ENCODE measurements at places on chromosomes 3 and 15. TPM values are rescaled to one million over a fixed set of nuclear protein-coding genes. Genes with fewer than 3 reads are reported as not detected.

Gene CCNL1
- total RNA-seq, result 119 TPM

Gene STXBP5L
- total RNA-seq, result not detected

Gene ZNF80
- total RNA-seq, result not detected

Gene GCNT3
- not detected for total RNA-seq

Gene SLC22A13
- 0.44 TPM for total RNA-seq

Gene DPPA4
- total RNA-seq, result not detected

Gene WNT5A
- total RNA-seq, result 0.25 TPM

Gene LRRC28
- 19.6 TPM for total RNA-seq

Gene GPR156
- 0.27 TPM for total RNA-seq

Gene GOLGA8G
- not detected for total RNA-seq

Gene ATOSA
- total RNA-seq, result 39.1 TPM

Gene SCAANT1
- not detected for total RNA-seq

Gene ITIH1
- total RNA-seq, result not detected

Gene TMEM43
- 80.6 TPM for total RNA-seq

Gene PPP1R14D
- not detected for total RNA-seq

Gene RTP1
- total RNA-seq, result not detected

Gene SLC7A14
- 0.07 TPM for total RNA-seq

Gene CSPG4
- total RNA-seq, result not detected

Gene SLC12A1
- total RNA-seq, result not detected

Gene TM2D3
- total RNA-seq, result 34.3 TPM

Gene ARL14
- total RNA-seq, result not detected

Gene STAC
- 0.88 TPM for total RNA-seq

Gene GOLGA8M
- 1.6 TPM for total RNA-seq

Gene EIF3J
- total RNA-seq, result 132 TPM

Gene MCF2L2
- 1.1 TPM for total RNA-seq

Gene POPDC2
- total RNA-seq, result not detected

Gene HTD2
- 10.0 TPM for total RNA-seq

Gene GABRB3
- total RNA-seq, result not detected

Gene YEATS2
- 59.1 TPM for total RNA-seq

Gene CCR4
- total RNA-seq, result not detected

Gene CPN2
- not detected for total RNA-seq

Gene C3orf22
- not detected for total RNA-seq

Gene PRRT3
- 1.5 TPM for total RNA-seq

Gene TMCO5A
- not detected for total RNA-seq

Gene P3H2
- total RNA-seq, result 6.6 TPM

Gene PDE8A
- total RNA-seq, result 46.9 TPM

All from endothelial cell of umbilical vein (primary cell).